GM06990 (cell line): ENCODE measurements at places on chromosomes 12 and 14.

DNA sequence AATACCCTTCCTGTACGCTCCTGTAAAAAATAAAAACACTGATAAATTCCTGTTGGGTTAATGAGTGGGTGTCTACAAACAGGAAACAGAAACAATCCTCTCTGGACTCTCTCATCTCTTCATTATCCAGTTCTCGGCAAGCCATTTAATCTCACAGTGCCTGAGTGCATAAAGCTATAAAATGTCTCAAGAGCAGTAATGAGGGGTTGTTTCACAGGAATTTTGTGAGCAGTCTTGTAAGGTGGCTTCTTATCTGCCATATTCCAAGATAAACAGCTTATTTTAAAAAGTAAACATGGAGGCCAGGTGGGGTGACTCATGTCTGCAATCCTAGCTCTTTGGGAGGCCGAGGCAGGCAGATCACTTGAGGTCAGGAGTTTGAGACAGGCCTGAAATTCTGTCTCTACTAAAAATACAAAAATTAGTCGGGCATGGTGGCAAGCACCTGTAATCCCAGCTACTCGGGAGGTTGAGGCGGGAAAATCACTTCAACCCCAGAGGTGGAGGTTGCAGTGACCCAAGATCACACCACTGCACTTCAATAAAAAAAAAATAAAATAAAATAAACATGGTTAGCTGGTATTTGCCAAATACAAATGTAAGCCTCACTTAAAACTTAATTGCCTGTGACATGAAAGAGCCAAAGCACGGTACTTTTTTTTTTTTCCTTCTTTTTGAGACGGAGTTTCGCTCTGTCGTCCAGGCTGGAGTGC is 54.0 kb downstream of the CLIP1 start:
- DNase-seq = no peak

GRCh38 chr14:71133296-71133695 is 226.0 kb downstream of the PCNX1 start:
- no peak for DNase-seq

DNA sequence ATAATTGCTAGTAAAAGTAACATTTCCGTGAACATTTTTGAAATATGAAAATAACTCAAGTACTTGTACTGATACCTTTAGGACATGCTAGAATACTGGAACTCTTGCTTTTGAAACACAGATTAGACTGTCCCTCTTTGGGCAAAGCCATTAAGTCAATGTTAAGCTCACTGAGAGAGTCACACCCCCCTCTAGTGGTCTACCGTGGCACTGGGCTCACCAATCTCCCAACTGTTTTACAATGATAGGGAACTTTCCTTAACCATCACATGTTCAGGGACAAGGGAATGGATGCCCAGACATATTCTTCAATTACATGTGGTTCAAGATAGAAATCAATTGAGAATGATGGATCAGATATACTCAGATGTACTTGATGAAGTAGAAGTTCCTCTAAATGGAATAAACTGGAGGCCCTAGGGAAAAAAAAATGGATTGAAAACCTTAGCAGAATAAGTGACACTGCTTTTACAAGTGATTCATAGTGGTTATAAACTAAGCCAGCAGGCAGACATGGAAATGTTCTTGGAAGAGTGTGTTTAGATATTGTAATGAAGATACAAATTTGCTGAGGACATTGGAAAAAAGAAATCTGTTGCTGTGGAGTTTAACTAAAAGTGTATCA is 17.8 kb downstream of the NANOG start:
- DNase-seq = no peak

GRCh38 chr14:58574623-58575022 is 63.1 kb upstream of the DACT1 start:
- DNase-seq = no peak

DNA sequence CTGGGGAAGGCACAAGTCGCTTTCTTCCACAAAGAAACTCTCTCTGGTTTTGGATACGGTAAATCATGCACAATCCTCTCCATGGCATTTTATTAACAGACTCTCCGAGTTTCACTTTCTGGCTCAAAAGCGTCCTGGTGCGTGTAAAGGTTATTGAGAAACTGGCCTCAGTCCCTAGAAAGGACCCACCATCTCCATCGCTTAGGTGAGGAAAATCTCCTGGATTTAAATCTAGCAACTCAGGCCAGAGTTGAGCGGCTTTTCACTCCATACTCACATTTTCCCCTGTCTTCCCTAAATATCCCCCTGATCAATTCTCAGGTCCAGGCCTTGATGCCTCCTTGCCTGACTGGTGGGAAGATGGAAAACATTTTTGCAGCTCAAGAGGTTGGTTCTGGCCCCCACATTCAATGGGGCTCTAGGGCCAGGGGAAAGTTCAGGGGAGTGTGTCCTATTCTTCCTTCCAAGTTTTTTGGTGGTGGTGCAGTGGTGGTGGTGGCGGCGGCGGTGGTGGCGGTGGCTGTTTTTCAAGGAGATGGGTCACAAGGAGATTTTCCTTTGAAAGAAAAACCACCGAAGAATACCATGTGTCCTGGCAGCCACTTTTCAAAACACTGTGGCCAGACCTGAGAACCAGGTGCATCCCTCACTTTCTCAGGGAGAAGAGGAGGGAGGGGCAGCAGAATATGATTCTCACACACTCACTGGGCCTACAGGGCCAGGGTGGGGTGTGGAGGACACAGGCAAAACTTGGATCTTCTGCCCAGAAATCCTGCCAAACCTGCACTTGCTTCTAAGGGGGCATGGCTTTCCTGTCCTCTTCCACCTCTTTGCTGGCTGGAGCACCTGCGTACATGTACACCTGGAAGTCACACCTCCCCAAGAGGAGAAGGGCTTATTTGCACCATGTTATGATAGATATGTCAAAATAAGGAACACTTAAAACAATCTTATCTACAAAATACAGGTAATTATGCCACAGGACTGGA is 46.7 kb upstream of the PNMA1 start:
- DNase-seq = no peak

DNA sequence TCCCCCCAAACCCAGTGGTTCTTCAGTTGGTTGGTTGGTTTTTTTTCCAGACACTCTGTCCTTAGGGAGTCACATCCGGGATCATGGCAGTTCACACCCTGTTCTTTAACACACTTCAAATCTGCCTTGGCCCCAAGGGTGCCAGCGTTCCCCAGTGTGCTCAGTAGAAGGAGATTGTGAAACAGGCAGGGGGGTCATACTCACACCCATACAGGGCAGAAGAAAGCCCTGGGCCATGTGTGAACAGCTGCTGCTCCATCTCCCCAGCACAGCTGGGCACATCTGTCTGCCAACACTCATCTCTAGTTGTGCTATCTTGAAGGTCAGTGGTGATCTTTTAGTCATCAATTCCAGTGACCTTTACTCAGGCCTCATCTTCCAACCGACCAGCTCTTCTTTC is 64.4 kb upstream of the FUT8 start:
- no peak for DNase-seq

GRCh38 chr12:106223485-106224354 is 24.1 kb downstream of the CKAP4 start:
- DNase-seq = no peak

DNA sequence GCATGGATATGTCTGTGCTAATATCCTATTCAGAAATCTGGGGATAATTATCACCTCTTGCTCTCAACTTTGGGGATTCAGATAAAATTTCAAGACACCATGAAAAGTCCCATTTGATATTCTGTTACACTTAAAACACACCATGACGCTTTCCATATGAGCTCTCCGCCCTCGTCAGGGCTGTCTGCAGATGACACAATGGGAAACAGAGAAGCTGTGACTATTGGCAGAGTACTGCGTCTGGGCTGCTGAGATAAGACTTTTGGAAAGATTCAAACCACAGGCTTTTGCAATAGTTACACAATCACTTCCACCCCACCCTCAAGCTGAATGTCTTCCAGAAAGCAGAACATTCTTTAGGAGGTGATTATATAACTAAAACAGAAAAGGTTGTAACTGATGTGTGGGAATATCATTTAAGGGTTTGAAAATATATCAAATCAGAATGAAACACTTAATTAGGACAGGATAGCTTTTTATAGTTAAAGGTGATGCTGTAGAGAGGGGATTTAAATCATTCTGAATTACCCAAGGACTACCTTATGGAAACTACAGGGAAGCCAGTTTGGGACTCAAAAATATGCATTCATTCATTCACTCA is 75.3 kb upstream of the TMPO start:
- DNase-seq = no peak

DNA sequence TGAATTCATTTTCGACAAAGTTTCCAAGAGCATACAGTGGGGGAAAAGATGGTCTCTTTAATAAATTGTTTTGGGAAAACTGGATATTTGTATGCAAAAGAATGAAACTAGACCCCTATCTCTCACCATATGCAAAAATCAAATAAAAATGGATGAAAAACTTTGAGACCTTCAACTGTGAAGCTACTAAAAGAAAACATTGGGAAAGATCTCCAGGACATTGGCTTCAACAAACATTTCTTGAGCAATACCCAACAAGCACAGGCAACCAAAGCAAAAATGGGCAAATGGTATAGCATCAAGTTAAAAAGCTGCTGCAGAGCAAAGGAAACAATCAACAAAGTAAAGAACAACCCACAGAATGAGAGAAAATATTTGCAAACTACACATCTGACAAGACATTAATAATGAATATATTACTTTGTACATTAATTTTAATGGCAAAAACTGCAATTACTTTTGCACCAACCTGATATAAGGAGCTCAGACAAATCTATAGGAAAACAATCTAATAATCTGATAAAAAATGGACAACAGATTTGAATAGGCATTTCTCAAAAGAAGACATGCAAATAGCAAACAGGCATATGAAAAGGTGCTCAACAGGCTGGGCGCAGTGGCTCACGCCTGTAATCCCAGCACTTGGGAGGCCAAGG is 50.7 kb downstream of the NUBPL start:
- no peak for DNase-seq

- no peak for DNase-seq
These were observed 96.8 kb upstream of the MDM1 start for GRCh38 chr12:68428724-68429501.

DNA sequence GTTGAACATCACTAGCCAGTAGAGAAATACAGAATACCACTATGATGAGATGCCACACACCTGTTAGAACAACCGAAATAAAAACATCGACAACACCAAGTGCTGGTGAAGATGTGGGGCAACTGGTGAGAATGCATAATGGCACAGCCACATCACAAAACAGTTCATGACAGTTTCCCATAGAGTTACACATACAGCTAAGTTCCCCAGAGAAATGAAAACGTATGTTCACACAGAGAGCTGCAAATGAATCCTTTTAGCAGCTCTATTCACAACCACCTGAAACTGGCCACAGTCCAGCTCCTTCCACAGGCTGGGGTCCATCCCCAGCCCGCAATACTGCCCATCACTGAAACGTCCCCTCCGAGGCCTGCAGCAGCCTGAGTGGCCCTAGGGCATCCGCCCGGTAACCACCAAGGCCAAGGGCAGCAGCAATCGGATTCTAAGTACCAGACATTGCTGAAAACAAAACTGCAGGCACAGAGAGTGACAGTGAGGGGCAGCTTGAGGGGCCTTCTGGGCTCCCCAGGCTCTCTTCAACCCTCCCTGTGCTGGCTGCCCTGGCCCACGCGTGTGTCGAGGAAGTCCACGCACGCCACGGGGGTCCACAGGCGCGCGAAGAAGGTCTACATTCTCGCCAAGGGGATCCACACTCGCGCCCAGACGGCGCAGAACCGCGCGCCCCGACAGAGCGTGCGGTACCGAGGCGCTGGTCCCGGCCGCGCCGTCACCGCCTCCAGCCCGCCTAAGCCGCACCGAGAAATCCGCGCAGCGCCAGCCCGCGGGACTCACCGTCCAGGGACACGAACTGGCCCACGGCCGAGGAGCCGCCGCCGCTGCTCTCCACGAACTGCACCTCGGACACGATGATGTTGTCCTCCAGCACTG is 903 bp downstream of the BRF1 start:
- DNase-seq = peak; percentile 55
